ENCODE measurements at places on chromosomes 6 and 20. TPM values are rescaled to one million over a fixed set of nuclear protein-coding genes. Genes with fewer than 3 reads are reported as not detected.

KHDC1L gene
- not detected for total RNA-seq

LAMP5 gene
- not detected for total RNA-seq

YIPF3 gene
- 127 TPM for total RNA-seq

MYBL2 gene
- 48.8 TPM for total RNA-seq

INSM1 gene
- not detected for total RNA-seq

PAK5 gene
- total RNA-seq, result 0.46 TPM

LPA gene
- total RNA-seq, result not detected

TSPO2 gene
- total RNA-seq, result not detected

MYL9 gene
- 15.1 TPM for total RNA-seq

LY6G6C gene
- not detected for total RNA-seq

NDUFAF4 gene
- 52.0 TPM for total RNA-seq

TMEM244 gene
- 2.7 TPM for total RNA-seq

TMEM74B gene
- total RNA-seq, result 0.06 TPM

USP49 gene
- total RNA-seq, result 3.9 TPM

CLDN20 gene
- total RNA-seq, result 0.54 TPM

TAF8 gene
- 20.6 TPM for total RNA-seq

Measured in Daoy (cell line).